ENCODE measurements at places on chromosomes 5 and 9.

DNA sequence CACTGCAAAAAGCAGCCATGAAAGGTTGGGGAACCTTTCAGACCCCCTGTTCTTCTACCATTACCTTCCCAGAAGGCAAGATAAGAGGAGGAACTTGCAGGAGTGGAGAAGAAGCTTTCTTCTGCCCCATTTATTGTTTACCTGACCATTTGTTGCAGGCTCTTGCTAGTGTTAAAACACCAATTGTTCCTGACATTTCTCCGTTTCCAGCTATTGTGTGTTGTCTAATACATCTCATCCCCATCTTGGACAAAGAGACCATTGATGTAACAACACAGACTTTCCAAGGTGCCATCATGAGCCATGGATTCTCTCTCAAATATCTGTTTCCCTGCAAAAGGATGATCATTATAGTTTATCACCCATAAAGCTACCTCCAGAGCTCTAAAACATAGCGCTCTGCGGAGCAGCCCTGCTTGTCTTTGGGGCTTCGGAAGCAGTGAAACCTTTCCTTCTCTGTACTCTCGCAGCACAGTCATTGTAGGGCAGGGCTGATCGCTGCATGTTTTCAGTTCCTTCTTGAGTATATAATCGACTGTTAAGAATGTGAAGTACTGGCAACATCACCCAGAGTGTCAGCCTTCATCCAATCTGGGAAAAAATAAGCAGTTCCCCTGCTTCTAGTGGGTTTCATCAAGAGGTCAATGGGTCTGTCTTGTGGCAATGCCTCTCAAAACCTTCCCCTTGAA is 680.0 kb downstream of the SEMA5A start:
- DNase-seq, result no peak

- no peak for DNase-seq
Measured at GRCh38 chr5:3904584-3904983, 309.0 kb downstream of the IRX1 start.

GRCh38 chr5:176619203-176619568 is 9.2 kb upstream of the GPRIN1 start:
- peak; percentile 93 for DNase-seq

GRCh38 chr9:110276781-110277180 is 20.5 kb upstream of the TXN start:
- no peak for DNase-seq

GRCh38 chr5:758698-759053 is 25.9 kb downstream of the ZDHHC11B start:
- peak; percentile 38 for DNase-seq

GRCh38 chr5:167280111-167280510 is 1011.3 kb upstream of the WWC1 start:
- DNase-seq, result no peak

DNA sequence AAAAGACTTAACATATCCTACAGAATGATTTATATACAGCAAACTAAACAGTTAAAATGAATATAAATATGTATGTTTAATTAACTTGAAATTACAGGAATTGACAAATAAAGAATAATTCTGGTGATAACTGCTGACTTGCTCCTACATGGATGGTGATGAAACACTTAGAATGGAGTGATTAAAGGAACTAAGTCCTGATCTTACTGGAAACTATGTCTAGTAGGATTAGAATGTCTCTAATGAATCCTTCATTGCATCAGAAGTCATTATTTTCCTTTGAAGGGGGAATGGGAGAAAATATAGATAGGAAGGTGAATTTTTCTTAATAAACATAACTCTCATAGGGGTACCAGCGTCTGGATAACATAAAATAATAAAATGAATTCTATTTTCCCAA is 77.1 kb downstream of the CAMK4 start:
- DNase-seq, result no peak

DNA sequence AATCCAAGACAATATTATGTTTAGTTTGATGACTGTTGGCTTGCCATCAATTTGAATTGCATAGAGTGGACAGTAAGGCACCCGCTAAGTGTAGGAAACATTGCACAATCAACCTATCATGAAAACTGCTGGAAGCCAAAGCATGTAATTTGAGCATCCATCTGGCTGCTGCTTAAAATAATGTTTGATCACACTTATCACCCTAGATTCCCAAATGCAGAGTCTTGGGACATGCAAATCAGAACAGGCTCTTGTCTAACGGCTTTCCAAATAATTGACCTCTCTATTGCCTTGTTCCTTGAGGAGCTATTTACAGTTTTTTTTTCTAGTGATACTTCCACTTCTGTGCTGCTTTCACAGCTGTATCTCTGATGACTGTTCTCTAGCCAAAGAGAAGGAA is 342.1 kb downstream of the PRR16 start:
- no peak for DNase-seq

DNA sequence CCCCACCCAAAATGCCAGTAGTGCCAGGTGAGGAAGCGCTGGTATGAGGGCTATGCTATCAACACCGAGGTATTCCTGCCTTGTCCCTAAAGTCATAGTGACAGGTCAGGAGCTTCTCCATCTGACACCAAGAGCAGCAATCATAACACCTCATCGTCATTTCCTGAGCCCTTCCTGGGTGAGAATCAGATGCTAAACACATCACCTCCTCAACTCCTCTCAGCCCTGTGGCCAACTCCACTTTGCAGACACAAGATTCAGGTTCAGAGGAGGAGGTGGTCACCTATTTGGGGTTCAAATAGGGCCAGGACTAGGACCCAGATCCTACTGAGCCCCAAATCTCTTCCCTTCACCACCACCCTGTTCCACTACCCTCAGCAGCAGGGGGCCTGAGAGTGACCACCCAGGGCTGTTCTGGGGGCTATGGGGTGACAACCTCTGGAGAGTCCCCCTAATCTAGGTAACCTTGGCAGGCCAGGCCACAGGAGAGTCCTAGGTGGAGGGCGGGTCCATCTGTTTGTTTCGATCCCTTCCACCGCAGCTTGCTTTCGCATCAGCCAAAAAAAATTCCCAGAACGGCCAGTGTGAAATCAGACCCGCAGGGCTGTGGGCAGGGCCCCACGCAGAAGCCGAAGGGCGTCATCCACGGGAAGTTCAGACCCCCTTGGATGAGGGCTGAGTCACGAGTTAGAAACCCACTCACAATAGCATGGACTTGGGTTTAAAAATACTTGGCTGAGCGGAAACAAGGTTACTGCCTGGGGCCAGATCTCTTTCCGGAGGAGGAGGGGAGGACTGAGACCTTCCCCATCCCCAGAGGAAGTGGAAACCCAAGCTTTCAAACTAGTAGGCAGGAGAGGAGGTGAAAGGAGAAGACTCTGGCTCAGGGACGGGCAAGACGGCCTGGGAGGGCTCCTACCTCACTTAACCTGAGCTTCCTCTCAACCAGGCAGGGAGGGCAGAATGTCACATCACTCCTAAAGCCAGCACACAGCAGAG is 8.7 kb downstream of the STK10 start:
- DNase-seq, result peak; percentile 74

DNA sequence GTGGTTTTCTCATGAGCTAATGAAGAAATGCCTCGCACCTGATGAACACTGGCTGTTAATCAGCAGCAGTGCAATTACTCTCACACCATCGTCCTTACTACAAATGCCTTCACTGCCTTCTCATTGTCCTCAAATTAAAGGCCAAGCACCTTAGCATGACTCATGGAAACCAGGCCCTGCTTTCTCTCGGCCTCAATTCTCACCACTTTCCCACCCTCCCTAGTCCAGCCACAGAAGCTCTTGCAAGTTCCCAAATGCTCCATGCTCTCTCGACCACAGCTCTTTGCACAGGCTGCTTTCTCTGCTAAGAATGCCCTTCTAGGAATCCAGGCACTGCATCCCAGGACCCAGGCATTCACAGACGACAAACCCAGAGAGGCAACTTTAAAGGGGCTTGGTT is 94.6 kb upstream of the KLF4 start:
- DNase-seq, result no peak

GRCh38 chr5:119814655-119815054 is 185.3 kb downstream of the FAM170A start:
- no peak for DNase-seq

DNA sequence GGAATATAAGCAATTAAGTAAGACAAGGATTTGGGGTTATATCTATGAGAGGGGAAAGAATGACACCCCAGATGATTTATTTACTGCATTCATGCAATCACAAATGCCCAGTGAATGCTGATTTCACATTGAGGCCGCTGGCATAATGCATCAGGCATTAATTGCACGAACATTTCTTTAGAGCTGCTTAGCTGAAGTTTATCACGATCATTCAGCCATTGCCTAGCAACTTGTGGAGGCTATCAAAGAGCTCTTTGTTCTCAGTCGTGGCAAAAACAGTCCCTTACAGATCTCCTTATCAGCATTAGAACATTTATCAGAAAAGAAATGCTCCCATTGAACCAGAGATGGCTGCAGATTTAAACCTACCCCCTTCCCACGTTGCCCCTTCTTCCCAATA is 88.7 kb upstream of the PRRC1 start:
- no peak for DNase-seq

GRCh38 chr9:18317896-18318295 is 156.1 kb upstream of the ADAMTSL1 start:
- DNase-seq, result no peak

- DNase-seq, result no peak
Measured at GRCh38 chr5:135308245-135308644, 90.8 kb downstream of the MACROH2A1 start.

DNA sequence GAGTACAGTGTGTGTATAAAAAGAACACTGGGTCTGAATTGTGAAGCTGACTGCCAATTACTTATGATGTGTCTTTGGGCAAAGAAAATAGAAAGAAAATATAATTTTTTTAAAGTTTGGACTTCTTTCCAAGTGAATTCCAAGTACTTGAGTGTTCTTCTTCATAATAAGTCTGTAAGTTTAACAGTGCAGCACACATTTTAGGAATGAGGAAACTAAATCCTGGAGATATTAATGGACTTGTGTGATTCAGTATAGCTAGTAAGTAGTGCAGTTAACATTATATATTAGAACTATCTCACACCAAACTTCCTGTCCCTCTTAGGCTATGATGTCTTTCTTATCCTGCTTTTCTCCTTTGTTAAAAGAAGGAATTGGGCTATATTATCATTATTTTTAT is 1953.8 kb downstream of the MAT2B start:
- DNase-seq, result no peak

- DNase-seq, result no peak
Measured at GRCh38 chr5:163404364-163405173, 32.8 kb upstream of the CCNG1 start.

DNA sequence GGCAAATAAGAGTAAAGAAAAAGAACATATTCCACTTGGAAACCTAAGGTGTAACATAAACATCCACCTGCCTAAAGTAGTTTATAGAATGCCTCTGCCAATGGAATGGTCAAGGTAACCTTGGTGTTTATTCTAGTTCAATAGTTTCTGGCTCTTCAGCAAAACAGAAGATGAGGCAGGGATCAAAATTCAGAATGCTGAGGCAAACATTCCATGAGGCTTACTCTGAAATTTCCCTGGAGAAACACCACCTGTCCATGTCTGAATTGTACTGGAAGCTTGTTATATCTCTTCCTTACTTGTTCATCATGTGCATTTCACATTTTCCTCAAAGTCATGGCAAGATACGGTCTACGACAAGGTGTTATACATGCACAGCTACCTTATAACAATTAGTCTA is 1862.4 kb upstream of the ACO1 start:
- no peak for DNase-seq

- no peak for DNase-seq
Measured at GRCh38 chr5:8333485-8333884, 464.5 kb downstream of the MTRR start.

DNA sequence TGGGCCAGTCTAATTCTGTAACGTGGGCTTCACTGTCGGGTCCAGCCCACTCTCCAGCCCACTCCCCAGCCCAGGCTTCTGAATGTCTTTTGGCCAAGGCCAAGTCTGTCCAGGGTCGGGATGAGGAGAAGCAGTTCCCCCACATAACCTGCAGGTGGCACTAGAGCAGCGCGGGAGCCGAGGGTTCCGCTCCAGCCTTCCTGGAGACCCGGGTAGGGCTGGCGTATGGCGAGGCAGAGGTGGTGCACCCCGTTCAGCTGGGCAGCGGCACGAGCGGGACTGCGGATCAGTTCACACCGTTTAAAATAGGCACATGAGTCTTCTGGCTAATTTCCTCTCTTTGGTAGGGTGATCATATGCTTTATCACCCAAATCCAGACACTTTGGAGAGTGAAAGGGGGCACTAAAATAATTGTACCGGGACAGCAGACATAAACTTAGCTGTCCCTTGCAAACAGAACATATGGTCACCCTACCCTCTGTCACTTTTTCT is 185.9 kb downstream of the MSX2 start:
- DNase-seq, result peak; percentile 76

DNA sequence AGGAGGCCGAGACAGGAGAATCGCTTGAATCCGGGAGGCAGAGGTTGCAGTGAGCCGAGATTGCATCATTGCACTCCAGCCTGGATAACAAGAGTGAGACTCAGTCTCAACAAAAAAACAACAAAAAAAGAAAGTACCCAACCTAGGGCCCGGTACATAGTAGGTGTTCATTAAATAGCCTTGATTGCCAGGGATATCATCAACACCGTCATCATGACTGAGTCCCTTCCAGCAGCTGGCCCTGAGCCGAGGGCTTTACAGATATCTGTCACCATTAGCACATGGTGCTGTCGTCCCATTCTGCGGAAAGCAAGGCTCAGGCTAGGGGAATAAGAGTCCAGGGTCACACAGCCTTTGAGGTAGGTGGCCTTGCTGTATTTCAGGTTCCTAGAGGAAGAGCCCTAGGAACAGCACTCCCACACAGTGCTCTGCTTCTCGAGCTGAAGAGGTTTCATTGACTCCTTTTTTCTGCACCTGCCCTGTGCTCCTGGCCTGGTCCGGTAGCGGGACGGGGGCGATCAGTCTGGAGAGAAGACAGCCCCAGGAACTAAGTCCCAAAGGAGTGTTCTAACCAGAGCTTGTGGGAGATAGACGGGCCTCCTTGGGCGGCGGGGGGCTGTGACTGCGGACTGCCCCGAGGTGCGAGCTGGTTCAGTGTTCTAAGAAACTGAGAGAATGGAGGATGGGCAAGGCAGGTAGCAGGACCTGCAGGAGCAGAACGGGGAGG is 48.2 kb downstream of the CXXC5 start:
- no peak for DNase-seq

GRCh38 chr5:164818445-164818844 is 1313.0 kb downstream of the MAT2B start:
- DNase-seq, result no peak

- DNase-seq, result peak; percentile 62
Measured at GRCh38 chr9:34047864-34048726, 592 bp downstream of the UBAP2 start.

DNA sequence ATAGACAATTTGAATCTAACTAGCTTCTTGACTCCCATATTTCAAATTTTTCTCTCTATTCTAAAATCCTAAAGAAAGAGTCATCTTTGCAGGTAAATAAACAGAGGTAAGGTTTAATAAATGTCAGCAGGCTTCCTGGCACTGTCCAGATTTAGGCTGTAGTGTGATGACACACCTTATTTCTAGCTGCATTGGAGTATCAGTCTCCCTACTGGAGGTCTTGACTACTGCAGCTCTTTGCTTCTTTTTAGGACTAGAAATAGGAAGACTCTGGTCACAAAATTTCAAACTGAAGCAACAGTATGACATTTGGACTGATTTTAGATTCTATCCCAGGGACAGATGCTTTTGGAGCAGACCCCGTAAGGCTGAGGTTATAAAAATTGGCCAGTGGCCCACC is 40.7 kb upstream of the PPP3R2 start:
- no peak for DNase-seq

- DNase-seq, result no peak
Measured at GRCh38 chr9:95649801-95650213, 133.0 kb upstream of the PTCH1 start.

- DNase-seq, result no peak
Measured at GRCh38 chr5:6711409-6712141, 1.7 kb upstream of the TENT4A start.

Measured in GM13976 (cell line).